Activated CD4-positive, CD25-positive, alpha-beta regulatory T cell (primary cell): ENCODE measurements at places on chromosomes 11 and 22.
A peak's percentile ranks its signal among the peaks of the same experiment; 100 is the strongest.

GRCh38 chr11:17741487-17741886 lies 6.9 kb downstream of the KCNC1 start:
- DNase-seq = no peak

DNA sequence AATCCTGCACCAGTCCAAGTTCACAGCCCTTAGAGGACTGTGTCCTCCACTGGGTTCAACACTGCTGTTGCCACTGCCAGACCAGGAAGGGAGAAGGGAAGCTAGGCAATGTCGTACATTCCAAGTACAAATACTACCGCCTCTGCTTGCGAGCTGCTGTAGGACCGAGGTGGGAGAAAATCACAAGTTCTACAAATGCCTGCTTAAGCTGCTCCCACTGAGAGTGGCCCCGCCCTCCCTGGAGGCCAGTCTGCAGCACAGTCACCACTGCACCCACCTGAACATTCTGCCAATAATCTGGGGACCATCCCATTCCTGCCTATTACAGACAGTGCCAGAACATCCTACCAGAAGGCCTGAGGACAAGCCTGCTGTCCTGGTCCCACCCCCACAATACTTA lies 707.5 kb upstream of the ANO5 start:
- DNase-seq = no peak

GRCh38 chr22:42227435-42227834 lies 43.0 kb downstream of the TCF20 start:
- no peak for DNase-seq

- no peak for DNase-seq
Observed at GRCh38 chr22:46909237-46910030, 147.0 kb downstream of the TBC1D22A start.

GRCh38 chr22:33380789-33381530 lies 322.8 kb upstream of the SYN3 start:
- no peak for DNase-seq

GRCh38 chr11:75155570-75156422 lies 4.9 kb downstream of the SLCO2B1 start:
- DNase-seq = no peak

- DNase-seq = no peak
Observed at GRCh38 chr22:42819412-42820044, 37.5 kb downstream of the ARFGAP3 start.

- DNase-seq = no peak
Observed at GRCh38 chr22:46448333-46448732, 89.1 kb downstream of the CELSR1 start.

GRCh38 chr22:23781511-23782183 lies 5.1 kb upstream of the SMARCB1 start:
- DNase-seq = no peak

GRCh38 chr11:34682825-34683224 lies 61.9 kb downstream of the EHF start:
- DNase-seq = no peak

GRCh38 chr11:19508165-19508564 lies 204.5 kb upstream of the NAV2 start:
- no peak for DNase-seq

DNA sequence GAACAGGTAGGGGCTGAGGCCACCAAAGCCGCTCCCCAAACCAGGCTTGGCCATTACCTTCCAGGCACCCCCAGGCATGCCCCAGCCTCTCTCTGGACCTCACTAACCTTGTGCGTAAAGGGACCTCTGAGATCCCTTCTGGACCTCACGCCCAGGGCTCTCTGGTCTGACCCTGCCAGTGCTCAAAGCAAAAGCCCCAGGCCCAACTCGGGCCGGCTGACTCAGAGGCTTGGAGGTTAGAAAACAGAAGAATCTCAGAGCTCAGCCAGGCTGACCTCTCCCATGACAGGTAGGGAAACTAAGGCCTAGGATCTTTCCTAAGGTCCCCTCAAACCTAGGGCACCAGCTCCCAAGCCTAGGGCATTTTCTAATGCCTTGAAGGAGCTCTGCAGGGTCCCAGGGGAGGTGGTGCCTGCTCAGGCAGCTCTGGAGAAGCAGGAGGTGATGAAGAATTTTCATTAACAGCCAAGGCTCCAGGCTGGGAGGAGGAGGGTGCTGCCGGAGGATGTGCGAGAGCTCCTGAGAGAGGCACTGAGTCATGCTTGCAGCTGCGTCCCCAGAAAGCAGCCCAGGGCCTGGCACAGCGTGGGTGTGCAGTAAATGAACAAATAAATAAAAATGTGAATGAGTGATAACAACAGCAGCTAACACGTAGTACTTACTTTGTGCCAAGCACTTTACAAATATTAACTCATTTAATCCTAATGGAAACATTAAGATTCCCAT lies 25.6 kb downstream of the ARRB1 start:
- peak; percentile 9 for DNase-seq

GRCh38 chr11:11253497-11253896 lies 99.6 kb downstream of the CSNK2A3 start:
- DNase-seq = no peak

- no peak for DNase-seq
Observed at GRCh38 chr11:16127732-16128131, 228.6 kb downstream of the SOX6 start.

- no peak for DNase-seq
Observed at GRCh38 chr11:2767801-2768200, 68.0 kb upstream of the KCNQ1OT1 start.

GRCh38 chr22:28874811-28875320 lies 8.5 kb upstream of the ZNRF3 start:
- no peak for DNase-seq

DNA sequence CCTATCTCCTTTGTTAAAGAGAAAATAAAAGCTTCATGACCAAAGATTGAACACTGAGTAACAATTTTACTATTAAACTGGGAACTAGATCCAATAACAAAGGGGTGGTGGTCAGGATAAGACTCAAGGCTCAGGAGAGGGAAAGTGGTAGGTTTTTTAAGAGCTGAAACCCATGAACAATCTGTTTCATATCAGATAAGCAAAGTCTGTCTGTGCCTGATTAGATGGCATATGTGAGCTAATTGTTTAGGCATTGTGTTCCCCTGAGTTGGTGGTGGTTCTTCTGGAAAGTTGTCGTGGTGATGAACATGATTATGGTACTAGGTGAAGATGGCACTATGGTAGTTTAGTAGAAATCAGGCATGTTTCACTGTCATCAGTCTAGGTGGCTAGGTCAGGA lies 24.4 kb downstream of the USP47 start:
- DNase-seq = no peak
